ENCODE measurements at places on chromosomes 5 and 9. TPM values are rescaled to one million over a fixed set of nuclear protein-coding genes. Genes with fewer than 3 reads are reported as not detected.

The SLC34A1 gene
- 0.63 TPM for total RNA-seq

The ADAMTS19 gene
- not detected for total RNA-seq

The EIF4EBP3 gene
- total RNA-seq: 8.3 TPM

The SHLD3 gene
- total RNA-seq: 4.3 TPM

The PSD2 gene
- total RNA-seq: 0.11 TPM

The GRXCR2 gene
- total RNA-seq: not detected

The OSTF1 gene
- 58.1 TPM for total RNA-seq

The SYK gene
- total RNA-seq: 175 TPM

The ARAP3 gene
- not detected for total RNA-seq

The PDE6A gene
- total RNA-seq: not detected

The ZNF462 gene
- 0.35 TPM for total RNA-seq

The MEF2C gene
- total RNA-seq: 58.7 TPM

The ENTREP1 gene
- total RNA-seq: not detected

The TUSC1 gene
- not detected for total RNA-seq

The POU5F2 gene
- 1.5 TPM for total RNA-seq

The SLC6A7 gene
- not detected for total RNA-seq

The PCDHGA4 gene
- total RNA-seq: 1.8 TPM

The PCDHGA12 gene
- total RNA-seq: 3.0 TPM

The NFX1 gene
- total RNA-seq: 58.3 TPM

The PDE8B gene
- 0.21 TPM for total RNA-seq

The NTRK2 gene
- not detected for total RNA-seq

The DNAH5 gene
- total RNA-seq: not detected
